ENCODE measurements at places on chromosomes 3 and 15.

GRCh38 chr15:39851500-39852092 lies 68.5 kb downstream of the GPR176 start:
- no peak for DNase-seq

- DNase-seq: no peak
Observed at GRCh38 chr3:89042236-89042835, 65.1 kb upstream of the EPHA3 start.

- DNase-seq: no peak
Observed at GRCh38 chr3:16589867-16590624, 15.2 kb downstream of the DAZL start.

DNA sequence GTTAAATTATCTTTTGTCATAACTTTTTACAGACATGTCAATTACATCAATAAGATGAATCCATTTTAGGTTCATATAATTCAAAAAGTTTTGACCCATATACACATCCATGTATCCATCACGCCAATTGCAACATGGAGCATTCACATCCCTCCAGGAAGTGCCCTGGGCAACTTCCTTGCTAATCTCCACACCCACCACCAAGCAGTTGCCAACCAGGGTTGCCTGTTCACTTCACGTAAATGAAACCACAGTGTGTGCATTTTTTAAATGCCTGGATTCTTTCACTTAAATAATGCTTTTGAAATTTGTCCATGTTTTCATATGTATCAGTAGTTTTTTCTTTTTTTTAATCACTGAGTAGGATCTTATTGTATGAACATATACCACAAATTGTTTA lies 40.7 kb upstream of the LYZL4 start:
- DNase-seq: no peak

- no peak for DNase-seq
Observed at GRCh38 chr15:34603095-34603494, 19.6 kb upstream of the GOLGA8B start.

GRCh38 chr15:64092864-64093626 lies 593 bp downstream of the CIAO2A start:
- no peak for DNase-seq

GRCh38 chr3:87076946-87077345 lies 86.0 kb upstream of the VGLL3 start:
- no peak for DNase-seq

GRCh38 chr3:135806317-135806716 lies 159.2 kb upstream of the PPP2R3A start:
- no peak for DNase-seq

GRCh38 chr15:94346282-94346681 lies 114.9 kb downstream of the MCTP2 start:
- DNase-seq: no peak

DNA sequence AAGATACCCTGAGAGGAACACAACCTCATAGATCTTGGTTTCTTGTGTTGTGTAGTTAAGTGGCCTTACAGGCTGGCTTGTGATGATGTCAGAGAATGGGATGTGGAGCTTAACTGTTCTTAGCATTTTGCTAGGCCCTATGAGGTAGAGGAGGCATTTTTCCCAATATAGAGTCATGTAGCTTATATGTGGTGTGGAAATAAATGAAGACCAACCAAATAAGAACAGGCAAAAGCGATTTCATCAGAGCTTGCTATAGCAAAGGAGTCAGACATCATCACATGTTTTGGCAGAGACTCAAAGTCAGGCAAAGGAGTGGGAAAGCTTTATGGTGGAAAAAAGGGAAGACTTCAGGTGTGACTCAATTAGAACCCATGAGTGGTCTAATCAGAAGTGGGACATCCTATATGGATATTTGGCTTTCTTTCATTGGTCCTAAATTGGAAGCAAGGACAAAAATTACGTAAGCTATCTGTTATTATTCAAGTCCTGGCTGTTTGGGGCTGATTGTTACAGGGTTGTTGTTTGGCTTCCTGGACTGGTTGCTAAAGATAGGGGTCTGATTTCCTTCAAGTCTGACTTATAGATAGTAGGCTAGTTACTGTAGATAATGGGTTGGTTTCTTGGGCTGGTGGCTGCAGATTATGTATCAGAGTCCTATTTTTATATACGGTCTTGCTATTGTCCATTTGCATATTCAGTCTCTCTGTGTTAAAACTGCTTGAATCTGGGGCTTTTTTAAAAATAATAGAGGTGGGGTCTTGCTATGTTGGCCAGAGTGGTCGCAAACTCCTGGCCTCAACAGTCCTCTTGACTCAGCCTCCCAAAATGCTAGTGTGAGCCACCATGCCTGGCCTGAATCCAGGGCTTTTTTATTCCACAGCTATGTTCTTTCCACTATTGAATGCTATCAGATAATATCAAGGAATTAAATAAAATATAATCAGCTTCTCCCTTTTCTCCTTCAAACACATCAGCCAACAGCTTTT lies 30.3 kb upstream of the SETD2 start:
- DNase-seq: no peak

GRCh38 chr3:126474498-126475412 lies 936 bp downstream of the ZXDC start:
- DNase-seq: no peak

GRCh38 chr3:190575437-190576185 lies 61.7 kb downstream of the IL1RAP start:
- DNase-seq: no peak

DNA sequence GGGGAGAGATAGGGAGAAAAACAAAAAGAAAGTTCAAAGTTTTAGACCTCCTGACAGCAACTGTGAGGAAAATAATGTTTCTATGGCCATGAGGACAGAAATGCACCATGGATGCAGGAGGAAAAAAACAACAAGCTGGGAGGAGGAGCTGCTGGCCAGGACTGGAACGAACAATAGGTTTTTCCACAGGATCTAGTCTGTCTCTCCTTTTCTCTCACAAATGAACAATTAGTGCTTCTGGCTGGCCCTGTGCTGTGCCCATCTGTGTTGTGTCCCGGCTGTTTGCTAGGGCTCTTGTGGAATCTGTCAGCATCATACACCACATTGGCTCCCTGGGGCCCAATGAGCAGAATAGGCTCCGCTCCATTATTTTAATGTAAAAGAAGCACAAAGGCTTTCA lies 15.2 kb downstream of the GK5 start:
- no peak for DNase-seq

GRCh38 chr15:100338971-100339444 lies 2.8 kb downstream of the ADAMTS17 start:
- DNase-seq: peak; percentile 41

DNA sequence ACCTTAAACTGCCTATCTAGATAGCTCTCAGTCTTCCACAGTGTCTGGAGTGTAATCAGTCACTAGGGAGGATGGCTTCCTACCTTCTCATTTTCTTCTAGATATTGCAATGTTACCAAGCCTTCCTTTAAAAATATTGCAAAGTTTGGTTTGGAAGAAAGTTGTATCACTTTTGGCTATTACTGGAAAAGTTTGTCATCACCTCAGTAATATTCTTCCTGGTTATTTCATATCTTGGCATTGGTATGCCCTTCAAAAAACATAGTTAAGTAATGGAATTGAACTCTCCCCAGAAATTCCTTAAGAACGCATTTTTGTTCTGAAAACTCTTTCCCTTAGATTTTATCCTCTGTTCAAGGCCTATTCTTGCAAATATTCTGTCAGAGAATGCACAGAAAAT lies 179.3 kb upstream of the MME start:
- DNase-seq: no peak

DNA sequence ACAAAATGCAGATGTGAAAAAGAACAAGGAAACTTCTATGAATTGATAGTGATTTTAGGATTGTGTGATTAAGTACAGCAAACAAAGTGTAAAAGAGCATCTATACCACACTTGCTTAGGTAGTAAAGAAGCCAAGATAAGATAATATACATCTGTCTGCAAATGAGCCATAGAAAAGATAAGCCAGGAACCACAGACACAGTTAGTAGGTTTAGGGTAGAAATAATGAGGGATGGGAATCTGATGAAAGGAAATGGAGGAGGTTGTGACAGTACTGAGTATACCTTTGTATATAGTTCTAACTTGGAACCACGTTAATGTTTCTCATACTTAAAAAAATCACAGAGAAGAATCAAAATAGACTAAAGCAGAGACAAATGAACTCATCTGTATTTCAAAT lies 54.0 kb downstream of the TCF12 start:
- no peak for DNase-seq

DNA sequence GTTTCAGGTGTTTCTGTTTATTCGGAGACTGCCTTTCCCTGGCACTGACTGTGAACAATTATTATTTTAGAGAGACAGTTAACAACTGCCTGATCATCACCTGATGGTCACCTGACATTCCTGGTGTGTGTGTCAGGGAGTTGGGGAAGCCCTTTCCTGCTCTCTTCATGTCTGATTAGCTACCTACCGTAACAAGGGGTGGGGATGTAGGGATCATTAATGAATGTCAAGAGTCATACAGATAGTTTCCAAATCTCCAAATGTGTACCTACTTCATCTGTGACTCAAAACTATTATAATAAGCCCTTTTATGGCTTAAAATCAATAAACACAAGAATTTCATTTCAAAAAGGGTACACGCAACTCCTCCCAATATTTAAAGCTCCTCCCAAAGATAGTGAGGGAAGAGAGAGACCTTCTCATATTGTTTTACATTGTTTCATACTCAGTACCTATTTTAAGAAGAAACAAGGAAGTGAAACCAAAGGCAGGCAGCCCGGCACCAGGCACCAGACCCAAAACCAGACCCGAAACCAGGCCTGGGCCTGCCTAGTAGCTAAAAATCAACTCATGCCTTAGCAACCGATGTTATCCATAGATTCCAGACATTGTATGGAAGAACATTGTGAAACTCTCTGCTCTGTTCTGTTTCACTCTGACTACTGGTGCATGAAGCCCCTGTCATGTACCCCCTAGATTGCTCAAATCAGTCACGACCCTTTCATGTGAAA lies 844.9 kb upstream of the ALCAM start:
- no peak for DNase-seq

- no peak for DNase-seq
Observed at GRCh38 chr3:34015204-34016142, 217.0 kb downstream of the PDCD6IP start.

DNA sequence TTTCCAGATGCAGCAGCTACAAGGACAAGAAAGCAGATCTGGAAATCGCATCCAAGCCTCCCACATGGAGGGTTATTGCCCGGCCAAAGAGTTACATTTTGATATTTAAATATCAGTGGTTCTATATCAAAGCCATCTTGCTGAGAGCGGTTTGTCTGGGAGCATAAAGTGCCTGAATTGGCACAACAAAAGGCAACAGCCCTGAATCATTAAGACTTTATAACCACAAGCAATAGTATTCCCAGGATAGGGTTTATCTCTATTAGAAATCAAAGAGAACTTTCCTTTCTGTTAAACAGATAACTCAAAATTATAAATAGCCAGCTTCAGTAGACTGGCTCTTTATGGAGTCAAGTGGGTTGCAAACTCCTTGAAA lies 564.7 kb downstream of the ROBO1 start:
- no peak for DNase-seq

GRCh38 chr3:41000471-41000870 lies 198.8 kb upstream of the CTNNB1 start:
- DNase-seq: no peak

GRCh38 chr3:158103081-158103886 lies 2.9 kb downstream of the SHOX2 start:
- DNase-seq: no peak

DNA sequence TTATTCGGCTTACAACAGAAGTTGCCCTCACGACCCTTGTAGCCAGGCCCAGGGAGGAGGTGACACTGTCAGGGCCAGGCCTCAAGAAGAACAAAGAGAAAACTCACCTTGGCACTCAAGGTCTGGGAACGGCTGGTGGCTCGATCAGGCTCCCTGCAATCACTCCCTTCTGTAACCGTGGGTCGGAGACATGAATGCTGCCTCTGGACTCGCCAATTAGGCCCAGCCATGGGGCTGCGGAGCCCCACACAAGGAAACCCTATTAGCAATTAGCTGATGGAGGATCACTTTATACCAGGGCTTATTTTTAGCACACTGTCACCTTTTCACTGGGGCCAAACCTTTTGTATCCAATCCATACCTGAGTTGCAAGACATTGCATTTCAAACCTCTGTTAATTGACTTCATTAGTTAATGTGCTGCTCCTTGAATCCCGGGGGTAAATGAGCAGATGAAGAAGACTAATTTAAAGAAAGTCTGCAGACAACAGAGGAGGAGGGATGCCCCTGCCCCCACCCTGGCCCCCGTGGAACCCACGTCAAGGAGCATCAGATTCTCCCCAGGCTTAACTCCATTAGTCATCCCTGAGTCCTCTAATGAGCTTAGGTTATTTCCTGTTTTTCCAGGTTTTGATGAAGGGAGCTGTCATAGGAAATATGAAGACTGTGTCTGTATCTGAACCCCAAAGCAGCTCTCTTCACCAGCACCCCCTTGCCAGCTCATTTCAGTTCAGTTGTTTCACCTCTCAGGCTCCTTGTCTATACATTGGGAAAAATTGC lies 255.3 kb downstream of the RORA start:
- DNase-seq: no peak

All from DMS153 (cell line).